CD4-positive, alpha-beta T cell treated with Interleukin-4 for 4 hours (primary cell): ENCODE measurements at places on chromosomes 4 and X.

- no peak for DNase-seq
Observed at GRCh38 chr4:2075987-2076907, 17.1 kb downstream of the NAT8L start.

DNA sequence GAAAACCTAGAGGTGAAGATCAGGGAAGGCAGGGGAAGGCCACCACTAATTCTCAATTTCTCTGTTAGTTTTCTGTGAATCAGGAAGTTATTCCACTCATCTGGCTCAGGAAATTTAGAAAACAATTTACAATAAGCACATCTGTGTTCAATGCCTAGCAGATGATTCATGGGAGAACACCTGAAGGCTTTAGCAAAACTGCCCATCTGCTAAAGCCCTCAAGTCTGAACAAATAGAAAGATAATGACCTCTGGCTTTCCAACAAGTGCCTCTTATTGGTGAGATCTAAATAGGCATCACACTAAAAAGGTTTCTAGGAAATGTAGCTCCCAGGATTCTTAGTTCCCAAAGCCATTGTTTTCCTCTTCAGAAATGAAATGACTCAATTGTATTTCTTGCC is 122.1 kb upstream of the GNPDA2 start:
- DNase-seq, result no peak

- no peak for DNase-seq
Observed at GRCh38 chrX:42107495-42108488, 184.4 kb upstream of the CASK start.

DNA sequence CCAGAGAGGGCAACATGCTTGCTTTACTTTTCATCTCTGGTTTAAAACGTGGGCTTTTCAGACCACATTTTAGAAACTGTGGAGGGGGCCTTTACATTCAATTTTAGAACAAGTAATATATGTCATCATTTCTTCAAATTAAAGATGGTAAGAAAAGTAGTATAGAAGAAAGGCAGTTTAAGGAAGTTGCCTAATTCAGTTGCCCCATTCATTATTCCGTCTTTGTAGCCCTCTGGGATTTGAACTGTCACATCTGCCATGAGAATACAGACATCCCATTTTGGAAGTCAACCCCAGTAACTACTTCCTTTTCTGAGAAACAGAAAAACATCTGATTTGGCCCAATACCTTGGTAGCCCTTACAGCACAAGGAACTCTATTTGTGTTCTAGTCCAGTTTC is 61.2 kb downstream of the PASD1 start:
- DNase-seq, result no peak
